ENCODE measurements at places on chromosomes 1 and 21. TPM values are rescaled to one million over a fixed set of nuclear protein-coding genes. Genes with fewer than 3 reads are reported as not detected.

The FAM43B gene
- 1.3 TPM for total RNA-seq

DNA sequence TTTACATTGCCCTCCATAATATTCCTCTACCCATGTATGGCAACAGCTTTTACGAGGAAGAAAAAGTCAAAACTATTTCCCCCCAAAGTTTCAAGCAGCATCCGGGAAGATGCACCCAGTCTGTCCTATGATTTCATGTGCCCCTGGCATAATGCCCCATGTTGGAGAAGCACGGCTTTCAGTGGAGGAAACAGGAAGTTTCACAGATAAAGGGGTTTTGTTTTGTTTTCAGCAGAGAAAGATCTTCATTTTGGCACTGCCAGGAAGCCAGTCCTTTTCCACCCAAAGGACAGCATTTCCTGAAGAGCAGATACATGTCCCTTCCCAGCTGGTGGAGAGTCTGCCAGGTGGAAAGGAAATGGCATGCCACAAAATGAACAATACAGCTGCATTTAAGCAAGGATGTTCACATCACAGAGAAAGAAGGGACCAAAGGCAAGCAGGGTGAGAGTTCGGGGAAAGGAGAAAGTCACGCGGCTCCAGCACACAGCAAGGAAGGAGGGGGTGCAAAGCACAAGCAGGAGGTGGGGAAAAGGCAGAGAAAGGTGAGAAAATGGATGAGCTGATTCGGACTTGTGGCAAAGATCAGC lies 95.3 kb upstream of the HIVEP3 start:
- ATAC-seq, result no peak

The CATSPERE gene
- total RNA-seq, result 2.3 TPM

The MAP1LC3C gene
- 15.0 TPM for total RNA-seq

DNA sequence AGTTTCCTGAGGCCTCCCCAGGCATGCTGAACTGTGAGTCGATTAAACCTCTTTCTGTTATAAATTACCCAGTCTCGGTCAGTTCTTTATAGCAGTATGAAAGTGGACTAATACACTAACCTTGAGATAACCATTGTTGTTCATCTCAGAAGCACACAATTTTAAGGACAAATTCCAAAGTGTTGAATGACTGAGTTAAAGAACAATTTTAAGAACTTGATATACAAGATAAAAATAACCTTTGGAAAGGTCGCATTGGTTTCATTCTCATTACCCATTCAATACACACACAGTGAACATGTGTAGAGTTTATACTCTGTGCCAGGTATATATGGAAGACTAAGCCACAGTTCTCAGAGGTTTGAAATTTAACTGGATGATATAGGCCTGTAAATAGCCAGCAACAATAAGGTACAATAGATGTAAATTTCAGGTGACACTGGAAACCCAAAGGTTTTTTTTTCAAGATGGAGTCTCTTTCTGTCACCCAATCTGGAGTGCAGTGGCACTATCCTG lies 19.1 kb upstream of the SRSF10 start:
- no peak for ATAC-seq

DNA sequence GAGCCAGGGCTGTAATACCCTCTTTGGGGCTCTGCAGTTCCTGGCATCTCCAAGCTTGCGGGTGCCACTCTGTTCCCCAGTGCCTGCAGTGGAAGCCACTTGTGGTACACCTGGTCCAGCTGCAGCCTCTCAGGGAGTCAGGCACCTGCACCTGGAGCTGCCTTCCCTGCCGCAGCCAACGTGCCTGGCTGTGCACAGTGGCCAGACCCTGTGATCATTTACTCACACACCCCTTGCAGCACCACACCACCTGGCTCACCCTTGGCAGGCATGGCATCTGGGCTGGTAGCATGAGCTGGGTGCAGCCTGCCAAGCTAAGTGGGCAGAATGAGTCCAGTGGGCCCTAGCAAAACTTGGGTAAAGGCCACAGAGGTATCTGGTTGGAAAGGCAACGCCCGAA lies 51.1 kb upstream of the NTPCR start:
- ATAC-seq, result no peak

GRCh38 chr1:184716158-184716557 lies 38.5 kb downstream of the EDEM3 start:
- ATAC-seq, result no peak

The MMP23B gene
- 27.2 TPM for total RNA-seq

DNA sequence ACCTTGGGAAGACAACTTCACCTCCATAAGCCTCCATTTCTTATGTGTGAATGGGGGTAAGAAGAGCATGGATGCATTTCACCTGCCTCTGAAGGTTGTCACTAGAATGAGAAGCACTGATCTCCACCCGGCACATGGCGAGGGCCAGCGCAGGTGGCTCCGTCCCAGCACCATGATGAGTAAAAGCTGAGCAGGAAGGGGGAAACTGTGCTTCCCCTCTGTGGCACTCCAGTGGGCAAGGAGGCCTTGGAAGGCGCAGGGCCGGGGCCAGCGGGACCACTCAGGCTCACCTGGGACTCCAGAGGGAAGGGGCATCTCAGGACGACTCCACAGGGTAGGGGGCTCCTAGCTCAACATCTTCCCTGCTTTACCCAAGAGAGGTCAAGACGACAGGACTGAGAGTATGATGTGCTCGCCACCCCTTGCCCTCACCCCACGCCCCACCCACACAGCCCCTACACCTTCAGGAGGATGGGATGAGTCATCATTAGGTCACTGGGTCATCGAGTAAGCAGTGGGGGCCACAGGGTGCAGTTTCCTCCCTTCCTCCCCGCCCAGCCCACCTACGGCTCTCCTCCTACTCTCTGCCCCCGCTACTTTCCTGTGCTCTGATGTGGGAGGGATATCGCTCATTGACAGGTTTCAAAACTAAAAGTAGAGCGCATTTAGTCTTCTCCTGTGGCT lies 112.1 kb downstream of the HIVEP3 start:
- ATAC-seq, result no peak

The C1QA gene
- total RNA-seq, result 453 TPM

DNA sequence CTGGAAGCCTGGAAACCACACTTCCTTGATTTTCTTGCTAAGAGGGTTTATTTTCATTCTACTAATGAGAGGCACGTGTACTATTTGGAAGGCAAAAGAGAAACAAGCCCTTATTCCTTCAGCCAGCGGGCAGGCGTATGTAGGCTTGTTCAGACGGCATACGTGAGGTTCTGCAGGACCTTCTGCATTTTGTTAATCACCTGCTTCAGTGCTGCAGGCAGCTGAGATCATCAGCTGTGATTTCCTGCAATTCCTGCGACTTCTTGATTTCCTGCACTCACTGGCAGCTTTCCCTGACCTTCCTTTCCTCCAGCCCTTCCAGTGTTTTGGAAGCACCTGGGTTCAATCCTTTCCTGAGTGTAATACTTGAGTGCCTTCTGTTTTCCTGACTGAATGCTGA lies 43.4 kb downstream of the TSNAX start:
- ATAC-seq, result peak; percentile 22

- no peak for ATAC-seq
Observed at GRCh38 chr21:34815831-34816705, 147.3 kb downstream of the CLIC6 start.

Data from gastroesophageal sphincter (tissue), 4 donors.